SW480 (cell line): ENCODE measurements at places on chromosomes 12 and 14.
A peak's percentile ranks its signal among the peaks of the same experiment; 100 is the strongest.

DNA sequence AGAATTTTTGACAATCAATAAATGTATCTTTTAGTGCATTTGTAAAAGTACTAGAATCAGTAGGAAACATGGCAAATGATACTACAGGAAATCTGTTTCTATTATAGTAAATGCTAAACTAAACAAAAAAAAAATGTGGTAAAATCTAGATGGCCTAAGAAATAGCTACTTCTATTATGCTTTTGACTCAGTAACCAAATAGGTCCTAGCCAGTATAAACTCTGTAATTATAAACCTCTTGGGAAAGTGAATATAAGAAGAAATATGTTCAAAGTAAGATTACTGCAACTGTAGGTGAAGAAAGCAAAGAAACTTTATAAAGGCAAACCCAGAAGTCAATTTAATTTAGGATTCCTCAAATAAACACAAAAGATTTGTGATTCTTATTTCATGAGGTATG is 581.2 kb downstream of the LRFN5 start:
- no peak for DNase-seq

DNA sequence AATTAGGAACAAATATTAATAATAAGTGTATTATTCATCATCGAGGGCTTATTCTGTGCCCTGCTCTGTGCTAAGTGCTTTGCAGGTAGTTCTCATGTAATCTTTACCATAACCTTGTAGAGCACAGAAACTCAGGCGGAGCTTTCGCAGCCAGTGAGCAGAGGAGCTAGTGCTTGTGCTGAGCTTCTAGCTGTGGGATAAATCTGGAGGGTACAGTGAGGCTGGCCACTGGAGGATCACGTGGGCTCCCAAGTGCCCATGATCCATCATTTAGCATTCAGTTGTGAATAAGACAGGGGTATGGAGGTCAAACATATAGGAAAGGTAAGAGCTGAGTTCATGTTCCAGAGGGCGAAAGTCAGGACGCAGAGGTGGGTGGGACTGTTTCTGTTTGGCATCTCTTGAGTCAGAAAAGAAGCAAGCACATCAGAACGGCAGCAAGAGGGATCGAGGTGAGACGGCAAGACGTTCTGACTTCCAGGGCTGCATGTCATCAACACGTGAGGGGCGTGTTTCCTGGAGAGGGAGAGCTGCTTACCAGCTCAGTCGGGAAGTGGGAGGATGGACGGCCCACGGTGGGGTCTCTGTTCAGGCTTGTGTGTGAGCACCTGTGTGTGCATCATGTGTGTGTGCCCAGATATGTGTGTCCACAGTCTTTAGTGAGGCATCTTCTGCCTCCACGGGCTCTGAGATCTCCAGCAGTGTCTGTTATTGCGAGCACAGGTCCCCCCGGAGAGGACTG is 16.8 kb upstream of the KRT80 start:
- no peak for DNase-seq

- peak; percentile 94 for DNase-seq
These were observed at the start of gene PWP1 for GRCh38 chr12:107685360-107686248. TSS of gene PWP1 (plus strand) at chr12:107685799. CDS start at chr12:107685900, 101 bp downstream.

DNA sequence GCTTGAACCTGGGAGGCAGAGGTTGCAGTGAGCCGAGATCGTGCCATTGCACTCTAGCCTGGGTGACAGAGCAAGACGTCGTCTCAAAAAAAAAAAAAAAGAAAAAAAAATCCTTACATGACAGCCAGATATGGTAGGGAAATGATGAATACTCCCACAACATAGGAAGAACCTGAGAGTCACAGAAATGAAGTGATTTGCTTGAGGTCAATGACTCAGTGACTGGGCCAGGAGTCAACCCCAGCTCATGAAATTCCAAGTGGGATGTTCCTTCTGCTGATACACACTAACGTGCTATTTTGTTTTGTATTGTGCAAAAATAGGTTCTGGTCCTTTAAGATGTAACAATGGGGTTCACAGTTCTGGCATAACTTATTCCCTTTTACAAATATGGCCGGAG is 9.0 kb downstream of the RHOF start:
- no peak for DNase-seq

DNA sequence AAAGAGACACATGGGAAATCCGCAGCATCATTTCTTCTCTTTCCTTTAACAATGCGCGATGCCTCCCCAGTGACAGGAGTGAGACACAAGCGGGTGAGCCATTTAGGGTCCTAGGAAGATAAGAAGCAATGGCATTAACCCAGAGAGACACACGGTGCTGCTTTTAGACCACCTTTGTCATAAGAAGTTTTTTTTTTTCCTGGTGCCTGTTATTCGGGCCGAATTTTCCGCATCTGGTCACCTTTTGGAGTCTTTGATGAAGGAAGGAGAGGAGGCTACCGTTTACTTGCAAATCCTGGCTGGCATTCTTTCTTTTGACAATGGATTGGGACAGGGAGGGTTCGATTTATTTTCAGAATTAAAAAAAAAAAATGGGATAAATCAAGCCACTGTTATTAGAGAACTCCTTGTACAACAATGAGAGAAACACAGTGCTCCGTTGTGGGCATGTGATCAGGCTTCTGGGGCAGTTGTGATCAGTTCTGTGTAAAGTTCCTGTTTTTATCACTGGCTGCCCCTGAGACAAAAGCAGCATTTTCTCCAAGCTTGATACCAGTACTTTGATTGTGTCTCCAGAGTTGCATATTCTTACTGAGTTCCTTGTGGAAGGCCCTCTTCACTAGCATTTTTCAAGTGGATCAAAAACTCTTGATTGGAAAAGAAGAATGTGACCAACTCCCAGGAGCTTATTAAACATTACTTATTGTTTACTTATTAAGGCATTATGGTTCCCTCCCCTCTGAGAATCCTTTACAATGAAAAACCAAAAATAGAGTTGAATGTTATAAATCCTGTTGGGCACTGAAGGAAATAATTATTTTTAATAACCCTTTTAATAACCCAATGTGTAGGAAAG is 1.1 kb downstream of the DIP2B start:
- DNase-seq, result no peak

GRCh38 chr12:11862798-11863197 is 207.9 kb upstream of the BCL2L14 start:
- no peak for DNase-seq

DNA sequence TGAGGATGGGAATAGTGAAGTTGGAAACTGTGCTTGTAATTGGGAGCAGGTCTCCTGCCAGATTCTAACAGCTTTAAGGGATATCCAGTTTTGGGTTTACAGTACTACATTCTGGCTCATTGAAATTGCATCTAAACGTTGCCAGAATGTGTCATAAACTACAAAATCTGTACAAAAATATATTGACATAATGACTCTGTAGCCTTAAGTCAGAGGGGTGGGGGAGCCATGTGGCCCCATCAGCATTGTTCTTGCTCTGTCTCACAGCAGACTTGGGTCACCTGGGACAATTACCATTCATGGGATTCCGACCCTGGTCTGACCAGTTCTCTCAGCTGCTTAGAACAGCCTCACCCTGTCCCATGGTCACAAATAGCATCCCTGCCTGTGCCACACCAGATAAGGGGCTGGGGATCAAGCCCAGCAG is 43.3 kb upstream of the MED13L start:
- no peak for DNase-seq

DNA sequence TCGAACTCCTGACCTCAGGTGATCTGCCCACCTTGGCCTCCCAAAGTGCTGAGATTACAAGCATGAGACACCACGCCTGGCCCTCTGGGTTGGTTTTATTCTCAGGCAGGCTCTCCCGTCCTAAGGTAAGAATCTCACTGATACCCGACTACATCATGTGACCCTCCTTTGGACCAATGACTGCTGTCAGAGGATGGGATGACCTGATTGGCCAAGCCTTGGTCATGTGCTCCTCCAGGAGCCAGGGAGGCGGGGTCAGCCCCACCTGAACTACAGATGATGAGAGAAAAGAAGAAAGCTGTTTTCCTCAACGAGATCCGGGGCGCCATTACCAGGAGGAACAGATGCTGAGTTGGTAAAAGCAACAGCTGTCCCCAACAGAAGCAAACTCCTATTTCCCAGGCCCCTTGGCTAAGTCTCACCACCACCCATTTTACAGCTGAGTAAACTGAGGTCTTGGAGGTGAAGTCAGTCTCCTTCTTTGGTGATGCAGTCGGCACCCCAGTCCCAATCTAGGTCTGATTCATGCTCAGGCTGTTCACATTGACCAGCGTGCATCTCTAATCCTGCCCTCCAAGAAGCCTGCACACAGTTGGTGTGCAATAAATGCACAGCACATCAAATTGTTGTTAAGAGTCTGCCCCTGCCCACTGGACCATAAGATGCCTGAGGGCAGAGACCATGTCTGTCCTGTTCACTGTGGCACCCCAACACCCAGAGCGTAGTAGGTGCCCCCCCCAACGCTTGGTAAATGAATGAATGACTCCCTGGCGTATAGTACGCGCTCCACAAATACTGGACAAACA is 118.8 kb downstream of the SCARB1 start:
- peak; percentile 89 for DNase-seq

- no peak for DNase-seq
These were observed 9.5 kb upstream of the NUMB start for GRCh38 chr14:73467800-73468199.

GRCh38 chr12:28089338-28089737 is 100.9 kb upstream of the CCDC91 start:
- peak; percentile 84 for DNase-seq

GRCh38 chr12:100163416-100164152 is 20.9 kb upstream of the BLTP3B start:
- DNase-seq, result peak; percentile 87

DNA sequence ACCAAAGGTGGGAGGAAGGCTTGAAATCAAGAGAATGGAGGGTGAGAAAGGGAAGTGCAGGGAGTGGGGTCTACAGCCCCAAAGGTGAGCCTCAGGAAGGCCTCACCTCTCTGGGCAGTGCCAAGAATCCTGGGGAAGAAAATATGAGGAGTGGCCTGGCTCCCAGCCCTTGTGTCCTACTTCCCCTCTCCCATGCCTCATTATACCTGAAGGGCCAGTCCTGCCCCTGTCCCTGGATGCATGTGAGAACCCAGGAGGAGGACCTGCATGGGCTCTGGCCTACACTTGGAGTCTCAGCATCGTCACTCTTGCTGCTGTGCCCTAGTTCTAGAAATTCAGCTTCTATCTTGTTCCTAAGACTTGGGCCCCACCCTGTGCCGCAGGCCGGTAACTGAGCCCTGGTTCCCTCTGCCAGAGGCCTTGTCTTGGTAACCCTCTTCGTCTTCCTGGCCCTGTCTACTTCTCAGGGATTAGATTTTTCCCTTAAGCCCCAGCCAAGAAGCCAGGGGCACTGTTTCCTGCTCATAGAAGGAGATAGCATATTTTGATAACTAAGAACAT is 10.9 kb upstream of the MYH7 start:
- DNase-seq, result no peak

DNA sequence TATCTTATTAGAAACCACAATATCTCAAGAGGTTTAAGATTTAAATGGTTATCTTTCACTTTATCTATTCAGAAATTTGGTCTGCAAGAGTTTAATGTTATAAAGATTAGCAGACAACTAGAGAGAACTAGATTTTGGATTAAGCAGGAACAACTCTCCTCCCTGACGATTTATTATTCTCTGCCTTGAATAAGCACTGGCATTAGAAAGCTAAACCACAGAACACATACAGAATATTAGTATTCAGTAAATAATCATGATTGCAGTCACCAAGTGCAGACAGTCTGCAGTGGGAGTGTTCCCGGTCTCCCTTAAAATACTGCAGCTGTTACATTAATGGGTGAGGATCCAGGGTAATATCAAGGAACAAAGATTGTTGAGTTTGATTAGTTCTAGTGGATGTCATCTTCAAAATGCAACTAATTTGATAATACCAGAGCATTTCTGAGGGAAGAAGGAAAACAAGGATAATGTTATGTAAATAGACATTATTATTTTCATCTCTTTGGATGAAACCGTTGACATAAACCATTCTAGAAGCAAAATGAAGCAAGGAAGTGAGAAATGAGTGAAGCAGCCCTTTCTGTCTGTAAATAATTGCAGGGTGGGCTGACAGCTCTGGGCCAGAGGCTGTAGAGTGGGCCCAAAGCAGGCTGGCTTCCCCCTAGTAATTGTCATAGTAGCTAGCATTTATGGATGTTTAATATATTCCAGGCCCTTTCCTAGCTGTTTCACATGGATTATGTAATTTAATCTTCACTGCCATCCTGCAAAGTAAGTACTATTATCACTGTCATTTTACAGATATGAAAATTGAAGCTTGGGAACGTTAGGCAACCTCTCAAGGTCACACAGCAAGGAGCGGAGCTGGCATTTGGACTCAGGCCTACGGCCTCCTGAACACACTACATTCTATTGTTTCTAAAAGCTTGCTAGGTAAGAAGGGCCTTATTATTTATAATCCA is 79.4 kb downstream of the DYRK2 start:
- DNase-seq, result no peak

DNA sequence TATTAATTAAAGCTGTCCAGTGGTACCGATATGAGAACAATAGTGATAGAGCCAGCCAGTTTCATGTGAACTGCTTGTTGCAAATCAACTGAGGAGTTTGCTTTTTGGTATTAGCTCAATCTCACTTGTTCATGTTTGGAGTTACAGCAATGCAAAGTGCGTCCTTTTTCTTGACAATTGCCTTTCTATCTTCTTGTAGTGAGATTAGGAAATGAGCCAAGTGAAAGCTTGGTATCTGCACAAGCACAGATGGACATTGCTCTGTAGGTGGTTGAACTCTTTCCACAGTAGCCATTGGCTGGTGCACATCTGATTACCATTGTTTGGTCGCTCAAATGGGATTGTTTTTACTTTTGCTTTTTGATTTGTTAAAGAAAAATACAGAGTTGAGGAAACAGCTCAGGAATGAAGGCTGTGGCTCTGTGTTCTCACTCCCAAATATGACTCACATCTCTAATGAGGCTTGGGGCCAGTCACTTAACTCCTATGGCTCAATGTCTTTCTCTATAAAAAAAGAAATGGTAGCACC is 241.4 kb downstream of the BMP4 start:
- peak; percentile 57 for DNase-seq

- no peak for DNase-seq
These were observed 408.0 kb downstream of the ZFP36L1 start for GRCh38 chr14:68384881-68385280.

GRCh38 chr14:102485693-102486512 is 23.7 kb downstream of the ANKRD9 start:
- DNase-seq, result no peak

GRCh38 chr12:55736780-55737580 is 5.9 kb upstream of the GDF11 start:
- peak; percentile 91 for DNase-seq

DNA sequence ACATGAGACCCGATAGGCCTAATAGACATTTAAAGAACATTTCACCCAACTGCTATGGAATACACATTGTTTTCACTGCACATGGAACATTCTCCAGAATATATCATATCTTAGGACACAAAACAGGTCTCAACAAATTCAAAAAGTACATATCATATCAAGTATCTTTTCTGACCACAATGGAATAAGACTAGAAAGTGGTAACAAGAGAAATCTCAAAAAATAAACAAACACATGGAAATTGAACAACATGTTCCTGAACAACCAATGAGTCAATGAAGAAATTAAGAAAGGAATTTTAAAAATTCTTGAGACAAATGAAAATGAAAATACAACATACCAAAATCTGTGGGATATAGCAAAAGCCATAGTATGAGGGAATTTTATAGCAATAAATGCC is 208.1 kb downstream of the PTPRO start:
- DNase-seq, result no peak
